Amniotic stem cell (primary cell): ENCODE measurements at places on chromosomes 16 and 17.

- DNase-seq = no peak
Observed at GRCh38 chr17:80957461-80957941, 34.1 kb upstream of the CHMP6 start.

- no peak for DNase-seq
Observed at GRCh38 chr17:82517230-82517865, 2.2 kb upstream of the FOXK2 start.

DNA sequence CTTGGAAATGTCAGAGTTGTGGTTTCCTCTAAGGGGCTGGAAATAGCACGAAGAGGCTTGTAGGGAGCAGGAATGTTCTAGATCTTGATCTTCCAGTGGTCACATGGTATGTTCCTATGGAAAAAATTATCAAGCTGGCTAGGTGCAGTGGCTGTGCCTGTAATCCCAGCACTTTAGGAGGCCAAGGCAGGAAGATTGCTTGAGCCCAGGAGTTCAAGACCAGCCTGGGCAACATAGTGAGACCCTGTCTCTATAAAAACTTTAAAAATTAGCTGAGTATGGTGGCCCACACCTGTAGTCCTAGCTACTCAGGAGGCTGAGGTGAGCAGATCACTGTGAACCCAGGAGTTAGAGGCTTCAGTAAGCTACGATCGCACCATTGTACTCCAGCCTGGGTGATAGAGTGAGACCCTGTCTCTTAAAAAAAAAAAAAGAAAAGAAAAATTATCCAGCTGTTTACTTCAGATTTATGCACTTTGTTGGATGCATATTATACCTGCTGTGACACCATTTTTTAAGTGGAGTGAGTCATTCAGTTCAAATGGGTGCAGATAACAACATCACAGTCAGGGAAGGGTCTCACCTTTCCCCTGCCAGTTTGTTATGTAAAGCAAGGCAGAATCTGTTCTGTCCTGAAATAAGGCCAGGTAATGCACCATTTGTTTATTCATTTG, 65.7 kb upstream of the LYRM9 start:
- no peak for DNase-seq

DNA sequence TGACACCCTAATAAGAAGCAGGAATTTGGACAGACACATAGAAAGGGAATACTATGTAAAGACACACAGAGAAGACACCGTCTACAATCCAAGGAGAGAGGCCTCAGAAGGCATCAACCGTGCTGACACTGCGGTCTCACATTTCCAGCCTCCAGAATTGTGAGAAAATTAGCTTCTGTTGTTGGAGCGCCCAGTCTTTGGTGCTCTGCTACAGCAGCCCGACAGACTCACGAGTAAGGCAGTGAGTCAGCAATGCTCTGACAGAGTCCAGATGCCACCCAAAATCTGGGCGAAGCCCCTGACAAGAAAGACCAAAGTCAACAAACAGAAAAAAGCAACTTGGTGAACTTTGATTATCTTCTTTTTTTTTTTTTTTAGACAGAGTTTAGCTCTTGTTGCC, 32.5 kb upstream of the RAI1 start:
- DNase-seq = no peak

GRCh38 chr16:83143788-83144187, 517.0 kb downstream of the CDH13 start:
- no peak for DNase-seq

DNA sequence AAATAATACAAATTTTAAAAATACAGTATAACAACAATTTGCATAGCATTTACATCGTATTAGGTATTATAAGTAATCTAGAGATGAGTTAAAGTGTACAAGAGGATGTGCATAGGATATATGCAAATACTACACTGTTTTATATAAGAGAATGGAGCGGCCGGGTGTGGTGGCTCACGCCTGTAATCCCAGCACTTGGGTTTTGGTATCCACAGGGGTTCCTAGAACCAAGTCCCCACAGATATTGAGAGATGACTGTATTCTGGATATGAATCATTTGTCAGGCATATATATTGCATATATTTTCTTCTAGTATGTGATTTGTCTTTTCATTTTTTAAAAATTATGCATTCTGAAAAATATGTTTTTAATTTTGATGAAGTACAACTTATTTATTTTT, 77.5 kb upstream of the MSI2 start:
- no peak for DNase-seq

GRCh38 chr16:84919269-84919668, 92.1 kb downstream of the ZDHHC7 start:
- DNase-seq = no peak

DNA sequence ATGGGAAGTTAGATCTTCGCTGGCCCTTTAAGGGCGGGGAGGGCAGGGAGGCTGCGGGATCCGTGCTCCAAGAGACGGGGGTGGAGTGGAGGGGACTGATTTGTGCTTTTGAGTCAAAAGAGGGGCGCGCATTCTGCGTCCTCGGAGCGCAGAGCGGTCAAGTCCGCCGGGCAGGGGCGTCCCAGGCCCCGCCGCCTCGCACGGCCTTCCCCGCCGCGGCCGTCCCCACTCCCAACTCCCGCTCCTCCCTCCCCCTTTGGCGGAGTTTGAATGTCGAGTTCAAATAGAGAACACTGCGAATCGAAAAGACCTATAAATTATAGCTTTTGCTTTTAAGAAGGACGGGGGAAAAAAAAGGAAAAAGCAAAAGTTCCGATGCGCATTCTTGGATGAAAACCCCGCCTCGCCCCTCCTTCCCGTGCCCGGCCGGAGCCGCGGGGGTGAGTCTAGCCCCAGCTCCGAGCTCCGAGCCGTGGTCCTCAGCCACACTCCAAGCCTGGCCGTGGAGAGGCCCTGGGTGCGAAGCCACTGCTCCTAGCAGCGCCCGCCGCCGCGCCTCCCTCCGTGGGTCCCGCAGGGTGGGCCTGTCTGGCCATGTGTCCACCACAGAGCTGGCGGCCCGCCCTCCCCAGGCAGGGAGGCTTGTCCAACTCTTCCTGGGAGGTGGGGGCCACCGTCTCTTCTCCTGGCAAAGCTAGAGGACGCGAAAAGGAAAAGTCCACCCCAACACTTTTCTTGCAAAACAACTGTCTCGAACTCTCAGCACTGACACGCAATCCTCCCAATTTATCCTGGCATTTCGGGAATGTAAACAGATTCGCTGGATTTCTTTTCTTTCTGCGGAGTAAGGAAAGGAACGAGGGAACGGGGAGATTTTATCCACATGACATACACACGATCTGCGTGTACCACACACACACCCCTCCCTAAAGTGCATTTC, 3.6 kb downstream of the CBX8 start:
- peak; percentile 56 for DNase-seq

DNA sequence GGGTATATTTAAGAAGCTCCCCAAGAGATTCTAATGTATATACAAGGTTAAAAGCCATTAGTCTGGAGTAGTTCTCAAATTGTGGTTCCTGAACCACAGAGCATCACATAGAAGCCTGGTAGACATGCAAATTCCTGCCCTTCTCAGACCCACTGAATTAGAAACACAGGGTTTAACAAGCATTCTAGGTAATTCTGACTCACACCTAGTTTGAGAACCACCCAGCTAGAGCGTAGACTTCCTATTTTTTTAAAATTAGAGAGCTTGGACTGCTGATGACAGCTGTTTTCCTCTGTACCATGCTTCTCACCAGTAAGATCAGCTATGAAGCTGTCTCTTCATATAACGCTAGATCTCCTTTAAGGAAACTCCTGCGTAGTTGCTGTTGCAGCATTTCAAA, 50.6 kb downstream of the HS3ST3B1 start:
- no peak for DNase-seq
